ENCODE measurements at places on chromosomes 5 and 9.

DNA sequence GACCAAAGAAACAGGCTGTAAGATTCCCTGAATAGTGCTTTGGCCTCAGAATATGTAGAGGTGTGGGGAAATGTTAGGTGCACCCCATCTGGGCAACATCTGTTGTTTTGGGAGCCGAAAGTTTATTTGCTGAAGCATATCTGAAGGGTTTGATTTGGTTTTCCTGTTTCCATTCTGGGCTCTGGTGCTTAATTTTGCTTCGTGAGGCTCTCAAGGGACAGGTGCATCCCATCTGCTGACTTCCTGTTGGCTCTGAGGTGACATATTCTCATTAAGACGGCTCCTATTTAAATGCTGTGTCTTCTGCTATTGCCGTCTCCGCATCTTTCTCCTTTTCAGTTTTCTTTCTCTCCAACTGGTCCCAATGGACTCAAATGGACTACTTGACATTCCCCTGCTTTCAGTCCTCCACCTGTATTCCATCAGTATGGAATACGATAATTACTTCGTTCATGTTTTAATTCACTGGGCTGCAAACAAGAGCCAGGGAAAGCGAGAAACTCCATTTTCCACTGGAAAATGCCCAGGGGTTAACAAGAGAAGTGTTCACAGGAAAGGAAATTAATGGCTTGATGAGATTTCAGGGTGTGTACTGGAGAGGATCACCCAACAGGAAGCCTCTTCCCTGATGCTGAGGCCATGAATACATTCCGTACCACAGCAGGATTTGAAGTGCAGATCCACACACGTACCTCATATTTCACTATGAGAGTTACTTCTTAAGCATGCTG is 104.0 kb downstream of the MTX3 start:
- no peak for DNase-seq

- no peak for DNase-seq
Observed at GRCh38 chr9:135490980-135491464, 9.5 kb upstream of the MRPS2 start.

- no peak for DNase-seq
Observed at GRCh38 chr5:172792701-172793570, 21.9 kb upstream of the DUSP1 start.

- no peak for DNase-seq
Observed at GRCh38 chr9:74595286-74595685, 98.2 kb downstream of the RORB start.

DNA sequence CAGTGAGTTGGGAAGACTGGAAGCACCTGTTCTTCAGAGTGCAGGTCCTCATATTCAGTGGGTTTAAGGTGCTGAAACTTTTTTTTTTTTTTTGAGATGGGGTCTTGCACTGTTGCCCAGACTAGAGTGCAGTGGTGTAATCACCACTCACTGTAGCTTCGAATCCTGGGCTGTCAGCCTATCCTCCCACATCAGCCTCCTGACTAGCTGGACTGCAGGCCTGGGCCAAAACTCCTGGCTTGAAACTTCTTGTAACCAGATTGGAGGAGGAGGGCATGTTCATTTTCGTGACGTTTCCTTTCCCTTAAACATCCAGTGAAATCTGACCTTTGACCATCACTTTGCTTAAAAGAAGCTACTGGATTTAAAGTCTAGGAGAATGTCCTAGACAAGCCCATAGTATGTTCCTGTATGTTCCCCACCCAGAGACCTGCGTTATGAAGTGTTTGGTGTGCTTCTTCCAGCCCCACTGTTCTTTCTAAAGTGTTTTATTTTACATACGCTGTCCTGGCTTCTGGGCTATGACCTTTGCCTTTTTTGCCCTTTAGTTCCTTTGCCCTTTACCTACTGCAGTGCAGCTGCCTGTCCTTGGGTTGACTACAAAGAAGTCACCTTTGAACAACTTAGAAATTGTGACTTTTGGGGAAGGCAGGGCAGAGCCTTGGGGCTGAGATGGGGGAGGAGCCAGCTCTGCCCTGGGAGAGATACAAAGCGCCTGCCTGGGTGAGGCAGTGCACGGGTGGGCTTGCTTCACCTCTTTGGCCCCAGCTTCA is 18.4 kb downstream of the TENT4A start:
- DNase-seq, result no peak

DNA sequence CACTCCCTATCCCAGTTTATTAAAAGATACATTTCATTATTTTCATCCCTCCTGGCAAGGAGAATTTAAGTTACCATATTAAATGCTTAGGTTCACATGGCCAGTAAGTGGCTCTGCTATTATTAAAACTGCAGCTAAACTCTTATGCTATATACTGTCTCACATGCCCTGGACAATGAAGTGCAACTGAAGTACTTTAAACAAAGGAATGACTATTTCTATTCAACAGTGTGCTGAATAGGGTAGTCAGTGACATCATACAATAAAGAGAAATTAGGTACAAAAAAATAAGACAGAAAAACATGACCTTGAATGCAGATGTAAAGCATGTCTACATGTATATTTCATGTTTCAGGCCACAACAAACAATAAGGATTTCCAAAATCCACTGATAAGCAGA is 282.6 kb upstream of the SMC2 start:
- no peak for DNase-seq

DNA sequence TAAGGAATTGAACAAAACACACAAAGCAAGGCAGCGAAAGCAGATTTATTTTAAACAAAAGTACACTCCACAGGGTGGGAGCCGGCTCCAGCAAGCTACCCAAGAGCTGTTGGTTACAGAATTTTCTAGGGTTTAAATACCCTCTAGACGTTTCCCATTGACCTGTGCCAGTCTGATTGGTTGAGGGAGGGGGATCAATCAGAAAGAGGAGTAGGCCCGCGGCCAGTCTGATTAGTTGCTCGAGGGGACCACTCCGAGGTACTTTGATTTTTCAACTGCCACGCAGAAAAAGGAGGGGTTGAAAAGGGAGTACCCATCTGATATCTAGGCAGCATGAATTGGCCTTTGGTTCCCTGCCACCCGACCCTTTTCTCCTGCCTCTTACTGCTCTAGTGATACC is 998 bp downstream of the SRP19 start:
- DNase-seq, result no peak

DNA sequence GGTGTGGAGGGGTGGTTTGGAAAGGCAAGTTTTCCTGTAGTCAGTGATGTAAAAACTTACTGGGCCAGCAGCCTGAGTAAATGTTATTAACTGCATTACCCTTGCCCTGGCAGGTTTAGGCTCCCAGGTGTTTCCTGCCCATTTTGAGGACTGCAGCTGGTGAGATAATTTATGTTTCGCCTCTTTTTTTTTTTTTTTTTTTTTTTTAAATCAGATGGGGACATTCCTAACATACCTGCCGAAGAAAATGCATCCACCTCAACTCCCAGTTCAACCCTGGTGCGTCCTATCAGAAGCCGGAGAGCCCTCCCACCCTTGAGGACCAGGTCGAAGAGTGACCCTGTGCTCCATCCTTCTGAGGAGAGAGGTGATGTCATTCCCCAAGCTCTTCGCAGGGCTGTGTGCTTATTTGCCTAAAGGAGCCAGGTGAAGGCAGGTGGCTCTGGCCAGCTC is 60.6 kb downstream of the ENTREP1 start:
- DNase-seq, result no peak

DNA sequence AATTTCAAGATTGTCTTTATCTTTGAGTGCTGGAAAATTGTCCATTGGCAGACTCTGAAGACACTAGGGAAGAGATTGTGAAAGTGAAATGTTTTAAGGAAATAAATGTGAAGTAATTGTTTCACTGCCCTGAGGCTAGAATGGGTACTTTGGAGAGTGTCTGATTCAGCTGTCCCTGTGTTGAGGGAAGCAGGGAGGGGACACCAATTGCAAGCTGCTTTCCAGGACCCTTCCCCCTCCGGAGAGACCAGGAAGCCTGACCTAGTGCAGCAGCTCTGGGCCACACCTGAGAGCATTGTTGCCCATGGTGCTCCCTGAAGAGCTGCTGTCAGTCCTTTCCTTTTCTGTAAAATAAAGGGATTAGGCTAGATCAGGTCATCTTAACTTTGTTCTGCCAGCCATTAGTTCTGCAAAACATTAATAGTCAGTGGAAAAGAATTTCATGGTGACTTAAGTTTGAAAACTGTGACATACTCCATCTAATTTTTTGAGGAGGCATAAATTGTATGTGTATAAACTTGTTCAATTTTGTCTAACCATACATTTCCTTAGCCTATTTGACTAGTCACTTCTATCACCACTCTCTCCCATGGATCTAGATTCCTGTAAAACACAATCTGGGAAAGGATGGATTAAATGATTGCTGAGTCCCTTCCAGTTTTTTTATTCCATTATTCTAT is 18.8 kb downstream of the MAP1B start:
- no peak for DNase-seq

DNA sequence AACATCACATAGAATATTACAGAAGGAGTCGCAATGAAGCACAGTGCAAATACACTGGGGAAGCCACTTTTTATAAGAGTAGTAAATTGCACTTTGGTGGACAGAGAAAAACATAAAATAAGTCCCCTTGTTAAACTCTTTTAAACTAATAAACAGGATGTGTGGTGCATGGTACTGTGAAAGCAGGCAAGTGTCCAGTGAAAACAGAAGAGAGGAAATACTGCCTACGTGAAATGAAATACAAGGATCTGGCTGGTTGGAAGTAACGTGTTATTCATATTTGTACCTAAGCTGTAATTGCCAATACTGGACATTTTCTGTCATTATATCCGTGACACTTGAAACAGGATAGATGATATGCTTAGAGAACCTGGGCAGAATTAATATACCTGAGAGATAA is 191.9 kb upstream of the SLC27A6 start:
- no peak for DNase-seq

GRCh38 chr5:9523090-9523823 is 22.6 kb downstream of the SEMA5A start:
- no peak for DNase-seq

GRCh38 chr9:35538361-35539234 is 48.7 kb downstream of the RUSC2 start:
- peak; percentile 78 for DNase-seq

DNA sequence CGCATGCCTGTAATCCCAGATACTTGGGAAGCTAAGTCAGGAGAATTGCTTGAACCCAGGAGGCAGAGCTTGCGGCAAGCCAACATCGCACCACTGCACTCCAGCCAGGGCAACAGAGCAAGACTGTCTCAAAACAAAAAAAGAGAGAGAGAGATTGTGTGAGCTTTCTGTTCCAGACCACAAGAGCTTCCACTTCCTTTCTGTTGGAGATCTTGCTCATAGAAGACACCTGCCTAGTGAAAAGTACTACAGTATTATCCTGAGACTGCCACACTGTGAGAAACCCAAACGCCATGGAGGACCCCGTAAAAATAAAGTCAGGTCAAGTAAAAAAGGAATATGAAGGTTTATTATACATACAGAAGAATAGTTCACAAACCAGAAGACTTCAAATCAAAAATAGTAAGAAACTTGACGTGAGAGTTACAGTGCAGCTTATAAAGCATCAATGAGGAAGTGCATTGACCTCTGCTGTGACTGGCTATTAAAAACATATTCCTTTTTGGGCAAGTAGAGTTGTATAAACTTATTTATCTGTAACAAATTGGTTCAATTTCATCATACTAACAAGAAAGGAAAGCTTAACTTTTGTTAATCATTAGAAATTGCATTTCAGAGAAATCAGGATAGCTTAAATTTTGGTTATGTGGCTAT is 4.3 kb upstream of the EMB start:
- DNase-seq, result no peak

- DNase-seq, result peak; percentile 63
Observed at GRCh38 chr5:179258922-179259730, 86.1 kb downstream of the ADAMTS2 start.

DNA sequence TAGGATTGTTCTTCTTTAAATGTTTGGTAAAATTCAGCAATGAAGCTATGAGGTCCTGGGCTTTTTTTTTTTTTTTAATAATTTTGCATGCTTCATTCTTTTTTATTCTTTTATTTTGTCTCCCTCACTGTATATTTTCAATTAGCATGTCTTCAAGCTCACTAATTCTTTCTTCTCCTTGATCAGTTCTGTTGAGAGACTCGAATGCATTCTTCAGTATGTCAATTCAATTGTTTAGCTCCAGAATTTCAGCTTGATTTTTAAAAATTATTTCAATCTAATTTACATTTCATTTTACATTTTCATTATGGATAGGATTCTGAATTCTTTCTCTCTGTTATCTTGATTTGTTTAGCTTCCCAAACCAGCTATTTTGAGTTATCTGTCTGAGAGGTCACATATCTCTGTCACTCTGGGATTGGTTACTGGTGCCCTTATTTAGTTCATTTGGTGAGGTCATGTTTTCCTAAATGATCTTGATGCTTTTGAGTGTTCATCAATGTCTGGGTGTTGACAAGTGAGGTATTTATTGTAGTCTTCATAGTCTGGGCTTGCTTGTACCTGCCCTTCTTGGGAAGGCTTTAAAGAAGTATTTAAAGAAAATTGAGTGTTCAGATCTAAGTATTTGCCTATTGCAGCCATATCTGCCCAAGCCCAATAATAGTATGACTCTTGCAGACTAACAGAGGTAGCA is 9.1 kb downstream of the LURAP1L start:
- no peak for DNase-seq

DNA sequence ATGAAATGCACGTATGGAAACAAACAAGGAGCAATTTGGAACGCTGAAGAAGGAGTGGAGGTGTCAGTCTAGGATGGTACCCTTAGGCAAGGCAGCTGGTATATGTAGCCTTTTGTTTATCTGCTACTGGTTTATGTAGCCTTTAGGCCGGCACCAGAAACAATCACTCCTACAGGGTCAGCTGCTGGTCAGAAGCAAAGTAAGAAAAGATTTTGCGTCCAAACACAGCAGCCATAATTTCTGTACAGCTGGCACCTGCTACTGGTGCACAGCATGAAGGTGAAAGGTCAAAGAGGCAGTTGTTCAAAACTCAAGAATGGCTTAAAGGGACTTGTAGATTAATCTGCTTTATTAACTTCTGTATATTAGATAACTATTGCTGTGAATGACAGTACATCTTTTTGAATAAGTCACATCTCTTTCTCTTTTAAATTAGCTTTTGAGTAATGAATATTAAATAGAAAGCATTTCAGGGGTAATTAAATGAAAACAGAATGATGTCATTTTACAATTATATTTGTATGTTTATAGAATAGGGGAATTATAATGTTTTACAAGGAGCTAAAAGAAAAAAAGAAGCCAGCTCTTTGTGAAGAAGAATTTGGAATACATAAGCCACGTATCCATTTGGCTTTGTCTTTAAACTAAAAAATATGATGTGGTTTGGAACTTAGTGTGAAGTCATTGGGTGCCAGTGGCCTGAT is 33.1 kb upstream of the TLX3 start:
- DNase-seq, result no peak
